ENCODE measurements at places on chromosomes 2 and 18. TPM values are rescaled to one million over a fixed set of nuclear protein-coding genes. Genes with fewer than 3 reads are reported as not detected.

Gene CHST9
- total RNA-seq: not detected

Gene GNLY
- total RNA-seq: 3.7 TPM

Gene SULT1C4
- total RNA-seq: 2.1 TPM

GRCh38 chr2:88824951-88825350 is 133.5 kb downstream of the RPIA start:
- DNase-seq: no peak

GRCh38 chr2:68692511-68692910 is 42.1 kb upstream of the ARHGAP25 start:
- no peak for DNase-seq

- no peak for DNase-seq
Measured at GRCh38 chr2:117983040-117983439, 30.8 kb downstream of the CCDC93 start.

DNA sequence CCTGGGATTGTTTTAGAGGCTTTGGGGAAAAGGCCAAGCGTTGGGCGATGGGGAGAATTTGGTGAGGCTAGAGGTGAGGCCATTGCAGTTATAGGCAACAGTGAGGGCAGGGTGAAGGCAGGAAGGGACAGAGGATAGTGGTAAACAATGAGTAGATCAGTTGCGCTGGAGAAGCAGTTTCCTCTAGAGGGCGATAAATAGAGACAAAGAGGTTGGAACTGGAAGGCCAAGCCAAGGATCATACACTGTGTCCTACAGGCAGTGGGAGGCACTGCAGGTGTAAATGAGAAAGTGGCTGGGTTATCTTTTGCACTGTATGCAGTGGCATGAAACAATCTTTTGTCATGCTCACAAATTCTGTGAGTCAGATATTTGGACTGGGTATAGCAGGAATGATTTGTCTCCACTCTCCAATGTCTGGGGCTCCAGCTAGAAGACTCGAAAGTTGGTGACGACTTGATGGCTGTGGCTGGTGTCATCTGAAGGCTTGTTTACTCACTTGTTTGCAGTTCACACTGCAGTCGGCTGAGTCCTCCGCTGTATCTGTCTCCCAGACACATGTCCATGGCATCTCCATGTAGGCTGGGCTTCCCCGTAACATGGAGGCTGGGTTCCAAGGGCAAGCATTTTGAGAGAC is 82.1 kb downstream of the TNP1 start:
- DNase-seq: no peak

GRCh38 chr2:224284134-224284946 is 117.6 kb downstream of the FAM124B start:
- DNase-seq: no peak

- DNase-seq: no peak
Measured at GRCh38 chr2:218128781-218129457, 3.1 kb downstream of the CXCR2 start.

GRCh38 chr2:85199698-85200097 is 66.5 kb downstream of the TCF7L1 start:
- DNase-seq: no peak

DNA sequence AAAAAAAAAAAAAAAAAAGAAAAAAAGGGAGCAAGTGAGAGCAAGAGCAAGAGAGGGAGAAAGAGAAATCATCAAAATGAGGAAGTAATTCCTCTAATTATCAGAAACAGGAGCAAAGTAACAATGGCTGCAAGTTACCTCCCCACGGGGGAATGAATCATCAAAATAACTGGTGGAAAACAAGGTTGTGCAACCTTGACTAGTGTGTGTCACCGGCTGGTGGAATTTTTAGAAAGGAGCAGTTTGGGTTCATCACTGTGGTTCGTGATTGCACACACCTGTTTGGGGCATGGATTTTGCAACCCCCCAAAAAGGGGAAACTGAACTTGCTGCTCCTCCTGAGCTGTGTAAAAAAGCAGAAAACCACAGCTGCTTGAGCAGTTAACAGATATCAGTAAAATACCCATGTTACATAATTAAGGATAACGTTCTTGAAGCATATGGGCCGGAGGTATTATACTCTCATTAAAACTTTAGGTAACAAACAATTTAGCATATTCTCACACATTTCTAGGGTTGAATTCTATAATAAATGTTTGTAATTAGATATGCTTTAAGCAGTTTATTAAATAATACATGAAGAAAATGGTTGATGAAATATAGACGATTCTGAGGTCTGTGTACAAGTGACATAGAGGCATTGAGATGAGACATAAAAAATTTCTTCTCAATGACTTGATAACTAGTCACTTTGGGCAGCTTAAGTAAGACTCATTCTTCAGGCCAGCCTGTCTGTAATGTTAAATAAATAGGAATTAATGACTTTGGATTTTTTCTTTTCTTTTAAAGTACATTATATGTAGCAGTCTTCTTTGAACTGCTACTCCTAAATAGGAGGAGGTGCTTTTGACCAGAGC is 184.2 kb upstream of the ZEB2 start:
- no peak for DNase-seq

DNA sequence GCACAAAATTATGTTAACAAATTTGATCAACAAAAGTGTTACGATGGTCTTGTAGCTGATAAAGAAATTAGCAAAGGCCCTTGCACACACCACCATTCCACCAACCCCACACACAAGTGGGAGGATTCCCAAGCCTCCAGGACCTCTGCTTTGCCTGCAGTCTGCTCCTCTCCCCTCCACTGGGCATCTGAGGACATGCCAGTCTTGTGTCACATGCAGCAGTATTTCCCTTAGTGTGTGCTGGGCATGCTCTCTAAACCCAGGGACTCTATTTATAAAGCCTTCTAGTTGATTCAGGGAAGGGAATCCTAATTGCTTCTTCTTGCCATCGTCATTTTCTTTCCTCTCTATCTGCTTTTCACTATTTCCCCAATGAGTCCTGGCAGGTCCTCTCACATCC is 53.3 kb downstream of the KCTD18 start:
- DNase-seq: no peak

DNA sequence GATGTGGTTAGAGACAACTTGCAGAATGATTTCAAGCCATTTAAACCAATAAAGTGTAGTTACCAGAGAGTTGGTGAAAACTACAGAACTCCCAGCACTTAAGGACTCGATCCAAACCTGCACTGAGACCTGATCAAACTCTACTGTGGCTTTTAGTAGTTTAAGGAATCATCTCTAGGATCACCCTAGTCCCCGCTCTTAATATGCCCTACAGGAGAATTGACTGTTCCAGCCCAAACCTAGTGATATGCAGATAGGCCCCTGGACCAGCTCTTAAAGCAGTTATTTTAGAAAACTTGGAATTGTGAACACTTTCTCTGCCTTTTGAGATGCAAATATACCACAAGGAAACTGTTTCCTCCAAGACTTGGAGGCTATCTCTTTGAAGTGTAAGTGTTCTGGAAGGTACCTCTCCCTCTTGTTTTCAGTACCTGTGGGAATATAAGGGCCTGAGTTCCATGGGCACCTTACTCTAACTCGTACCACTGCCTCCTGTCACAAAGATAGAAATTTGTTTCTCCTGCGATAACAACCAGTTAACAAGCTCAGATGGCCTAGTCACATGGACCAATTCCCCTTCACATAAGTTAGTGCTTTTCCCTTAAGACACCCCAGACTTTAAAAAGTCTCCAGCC is 1367.2 kb upstream of the SLC39A10 start:
- no peak for DNase-seq

GRCh38 chr2:108947271-108947907 is 41.6 kb downstream of the EDAR start:
- DNase-seq: peak; percentile 47

GRCh38 chr18:9855681-9856080 is 30.1 kb upstream of the TXNDC2 start:
- DNase-seq: no peak

DNA sequence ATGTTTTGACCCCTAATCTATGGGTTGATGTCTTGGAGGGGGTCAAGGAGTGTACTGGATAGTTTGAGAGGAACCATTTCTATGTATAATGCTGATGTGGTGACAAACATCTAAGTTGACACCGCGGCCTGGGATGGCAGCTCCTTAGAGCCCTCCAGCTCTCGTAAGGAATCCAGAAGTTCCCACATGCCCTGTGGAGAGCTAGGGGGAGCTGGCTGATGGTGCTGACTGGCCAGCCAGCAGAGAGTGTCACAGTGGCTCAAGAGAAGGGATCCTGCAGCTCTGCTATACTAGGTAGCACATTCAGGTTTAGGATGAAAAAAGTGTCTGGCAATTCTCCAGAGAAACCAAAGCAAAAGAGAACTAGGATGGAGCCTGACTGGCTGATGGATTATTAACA is 842.2 kb upstream of the VRK2 start:
- no peak for DNase-seq

GRCh38 chr2:142010477-142011270 is 120.1 kb downstream of the LRP1B start:
- no peak for DNase-seq

- DNase-seq: no peak
Measured at GRCh38 chr2:41718705-41719104, 329.1 kb upstream of the PKDCC start.
